ENCODE measurements at places on chromosomes 6 and 20.

DNA sequence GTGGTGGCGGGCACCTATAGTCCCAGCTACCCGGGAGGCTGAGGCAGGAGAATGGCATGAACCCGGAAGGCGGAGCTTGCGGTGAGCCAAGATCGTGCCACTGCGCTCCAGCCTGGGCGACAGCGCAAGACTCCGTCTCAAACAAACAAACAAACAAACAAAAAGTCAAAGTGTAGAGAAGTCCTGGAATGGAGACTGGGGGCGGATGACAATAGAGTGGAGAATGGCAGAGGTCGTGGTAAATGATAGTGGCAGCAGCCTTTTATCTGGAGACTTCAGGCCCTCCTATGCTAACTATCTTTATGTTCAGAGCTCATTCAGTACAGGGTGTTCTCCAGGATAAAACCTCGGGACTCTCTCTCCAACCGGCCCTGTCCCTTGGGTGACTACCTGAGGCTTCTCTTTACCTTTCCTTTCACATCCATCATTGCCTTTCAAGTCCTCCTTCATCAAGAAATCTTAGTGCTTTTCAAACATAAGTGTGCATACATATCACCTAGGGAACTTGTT, 1.4 kb upstream of the FKBPL start:
- DNase-seq = no peak

DNA sequence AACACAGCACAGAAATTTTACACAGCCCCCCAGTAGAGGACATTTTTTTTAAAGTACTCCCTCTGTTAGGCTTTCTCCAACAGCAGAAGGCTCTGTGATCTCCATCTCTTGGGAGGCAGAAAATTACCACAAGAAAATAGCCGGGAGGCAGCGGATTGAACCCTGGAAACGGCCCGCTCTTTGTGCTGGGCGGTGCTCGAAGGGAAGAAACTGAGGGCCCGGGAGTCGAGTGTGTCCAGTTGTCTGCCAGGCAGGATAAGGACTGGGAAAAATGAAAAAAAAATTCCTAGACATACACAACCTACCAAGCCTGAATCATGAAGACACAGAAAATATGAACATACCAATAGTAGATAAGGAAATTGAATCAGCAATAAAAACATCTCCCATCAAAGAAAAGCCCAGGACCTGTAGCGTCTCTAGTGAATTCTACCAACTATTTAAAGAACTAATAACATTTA, 31.5 kb downstream of the POM121L2 start:
- no peak for DNase-seq

DNA sequence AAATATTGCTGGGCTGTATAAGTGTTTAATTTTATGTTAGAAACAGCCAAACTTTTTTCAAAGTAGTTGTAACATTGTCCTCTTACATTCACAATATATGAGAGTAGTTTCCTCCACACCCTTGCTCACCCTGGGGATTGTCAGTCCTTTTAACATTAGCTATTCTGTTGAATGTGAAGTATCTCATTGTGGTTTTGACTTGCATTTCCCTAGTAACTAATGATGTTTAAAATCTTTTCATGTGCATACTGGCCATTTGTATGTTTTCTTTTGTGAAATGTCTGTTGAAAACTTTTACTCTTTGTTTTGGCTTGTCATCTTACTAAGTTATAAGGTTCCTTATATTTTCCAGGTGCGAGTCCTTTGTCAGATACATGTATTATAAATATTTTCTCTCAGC, 32.9 kb downstream of the TRIM38 start:
- no peak for DNase-seq

DNA sequence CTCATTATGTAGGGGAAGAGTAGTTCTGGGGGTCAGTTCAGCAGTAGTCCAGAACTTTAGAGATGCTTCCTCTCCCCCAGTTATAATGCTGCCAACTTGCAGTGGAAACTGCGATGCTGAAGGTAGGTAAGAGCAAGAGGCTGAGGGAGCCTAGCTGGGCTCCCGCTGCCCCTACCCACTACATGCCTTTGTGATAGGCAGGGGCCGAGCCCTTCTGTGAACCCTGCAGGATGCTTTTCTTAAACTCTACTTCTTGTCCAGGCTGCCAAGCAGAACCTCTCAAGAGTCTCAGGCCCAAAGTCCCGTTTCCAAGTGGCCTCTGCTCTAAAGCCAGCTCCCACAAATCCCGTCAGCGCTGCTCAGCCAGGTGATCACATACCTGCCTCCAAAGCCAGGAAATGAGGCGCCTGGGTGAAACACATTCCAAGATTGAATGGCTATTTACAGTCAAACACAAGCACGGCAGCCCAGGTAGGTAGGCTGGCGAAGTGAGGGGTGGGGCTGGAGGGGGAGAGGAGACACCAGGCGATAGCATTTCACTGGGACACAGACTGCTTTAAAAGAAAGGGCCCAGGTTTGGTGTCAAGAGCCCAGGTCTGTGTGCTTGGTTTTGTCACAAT, 150.7 kb downstream of the CD24 start:
- DNase-seq = peak; percentile 51

DNA sequence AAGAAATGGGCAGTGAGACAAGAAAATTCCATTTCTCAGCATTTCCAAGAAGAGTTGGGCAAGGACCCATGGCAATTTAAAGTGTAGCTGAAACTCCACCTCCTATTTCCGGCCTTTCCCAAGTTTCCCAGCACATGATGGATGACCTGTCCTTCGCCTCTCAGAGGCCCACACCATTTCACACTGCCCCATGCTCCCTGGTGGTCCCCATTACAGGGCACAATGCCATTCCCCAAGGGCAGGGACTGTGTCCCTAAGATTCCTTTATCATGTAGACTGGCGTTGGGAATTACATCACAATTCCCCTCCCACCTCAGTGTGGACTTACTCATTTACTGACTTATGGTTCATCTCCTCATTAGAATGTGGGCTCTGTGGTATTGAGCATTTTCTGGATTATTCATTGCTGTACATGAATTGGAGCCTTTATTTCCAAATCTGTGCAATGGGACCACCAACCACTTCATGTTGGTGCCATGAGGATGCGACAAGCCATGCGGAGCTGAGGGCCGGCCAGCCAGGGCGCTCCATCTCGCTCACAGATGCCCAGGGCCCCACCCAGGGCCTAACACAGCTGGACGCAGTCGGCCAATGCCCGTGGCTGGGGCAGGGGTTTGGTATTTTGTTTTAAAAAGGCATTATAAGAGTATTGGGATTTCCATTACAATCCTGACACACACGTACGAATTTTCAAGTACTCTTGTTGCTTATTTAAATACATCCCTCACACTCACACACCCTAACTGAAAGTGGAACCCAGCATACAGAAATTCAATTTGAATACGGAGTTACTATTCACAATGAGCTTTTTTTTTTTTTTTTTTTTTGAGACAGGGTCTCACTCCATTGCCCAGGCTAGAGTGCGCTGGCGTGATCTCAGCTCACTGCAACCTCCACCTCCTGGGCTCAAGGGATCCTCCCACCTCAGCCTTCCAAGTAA, 5.4 kb downstream of the ACSS1 start:
- no peak for DNase-seq

DNA sequence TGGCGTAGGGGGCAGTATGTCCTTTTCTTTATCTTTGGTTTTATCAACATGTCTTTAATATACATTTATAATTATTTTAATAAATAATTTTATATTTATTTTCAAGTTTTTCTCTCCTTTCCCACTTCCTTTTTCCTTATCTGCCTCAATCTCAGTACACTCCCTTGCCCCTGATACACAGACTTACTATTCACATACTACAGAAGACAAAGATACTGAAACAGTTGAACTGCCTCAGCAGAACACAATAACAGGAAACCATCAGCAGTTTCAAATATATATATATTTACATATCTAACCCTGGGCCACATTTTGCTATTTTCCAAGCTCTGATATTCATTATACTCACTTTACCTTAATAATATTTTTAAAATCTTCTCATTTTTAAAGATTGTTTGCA, 19.8 kb downstream of the IBTK start:
- DNase-seq = no peak

DNA sequence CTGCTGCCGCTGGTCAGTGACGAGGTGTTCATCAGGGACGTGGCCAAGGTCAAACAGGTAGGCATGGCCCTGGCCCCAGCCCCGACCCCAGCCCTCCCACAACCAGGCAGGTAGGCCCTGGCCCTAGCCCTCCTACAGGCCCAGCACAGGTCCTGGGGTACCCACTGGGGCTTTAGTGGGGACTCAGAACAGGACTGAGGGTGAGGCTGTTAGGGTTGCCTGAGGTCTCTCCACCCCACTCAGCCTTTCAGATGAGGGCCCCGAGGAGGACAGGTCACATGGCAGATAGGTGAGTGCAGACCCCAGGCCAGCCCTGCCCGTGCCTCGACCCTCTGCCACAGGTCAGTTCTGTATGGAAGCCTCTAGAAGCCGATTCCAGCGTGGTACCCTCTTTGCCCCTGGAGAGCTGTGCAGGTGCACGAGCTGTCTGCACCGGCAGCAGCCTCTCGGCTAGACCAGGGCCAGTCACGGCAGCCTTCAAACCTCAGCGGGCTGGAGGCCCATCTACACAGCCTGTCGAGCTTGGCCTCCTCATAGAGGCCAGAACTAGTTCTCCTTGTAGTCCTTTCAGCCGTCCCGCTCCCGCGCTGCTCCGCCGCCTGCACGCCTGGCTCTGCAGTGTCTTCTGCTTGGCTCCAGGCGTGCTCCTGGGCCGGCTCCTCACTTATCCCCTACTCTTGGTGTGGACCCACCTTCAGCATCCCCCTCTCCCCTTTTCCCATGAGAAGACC, 35.5 kb downstream of the PYGB start:
- no peak for DNase-seq

DNA sequence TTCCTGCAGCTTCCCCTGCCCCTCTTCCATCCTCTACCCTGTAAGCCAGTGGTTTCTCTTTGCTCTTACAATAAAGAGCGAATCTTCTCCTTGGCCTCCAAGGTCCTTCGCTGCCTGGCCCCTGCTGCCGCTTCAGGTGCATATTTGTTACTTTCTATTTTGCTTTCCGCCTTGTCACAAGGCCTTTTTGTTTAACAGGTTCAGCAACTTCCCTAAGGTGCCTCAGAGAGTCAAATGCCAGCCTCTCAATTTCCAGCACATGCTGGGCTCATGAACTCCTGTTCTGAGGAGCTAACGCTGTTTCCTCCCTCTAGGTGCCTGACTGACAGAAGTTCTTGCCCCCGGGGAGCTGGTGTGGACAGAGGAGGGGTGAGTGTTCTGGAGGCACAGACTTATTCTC, 42.4 kb upstream of the EPB41L1 start:
- no peak for DNase-seq

DNA sequence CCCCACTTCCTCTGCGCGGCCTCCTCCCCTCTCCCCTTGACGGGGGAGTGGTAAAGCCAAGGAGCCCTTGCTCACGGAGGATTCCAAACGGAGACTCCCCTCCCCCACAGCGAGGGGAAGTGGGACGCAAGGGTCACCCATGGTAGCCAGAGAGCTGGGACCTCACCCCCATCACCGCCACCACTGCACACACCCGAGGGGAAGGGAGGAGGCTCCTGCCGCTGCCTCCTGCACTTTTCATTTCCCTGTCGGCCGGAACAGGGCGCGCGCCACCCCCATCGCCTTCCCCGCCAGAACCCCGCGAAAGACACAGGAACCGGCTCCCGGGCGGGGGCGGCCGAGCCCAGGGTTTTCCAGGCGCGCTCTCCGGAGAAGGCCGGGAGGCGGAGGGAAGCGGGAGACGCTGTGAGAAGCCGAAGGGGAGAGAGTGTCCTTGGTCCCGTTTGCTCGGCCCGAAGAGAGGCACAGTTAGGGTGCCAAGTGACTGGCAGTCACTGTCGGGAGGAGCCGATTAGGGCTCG, 789 bp downstream of the CCND3 start:
- no peak for DNase-seq

- no peak for DNase-seq
These were observed 49.0 kb upstream of the VSTM2L start for GRCh38 chr20:37853823-37854375.

GRCh38 chr20:51705400-51705799, 62.8 kb downstream of the ATP9A start:
- DNase-seq = no peak

DNA sequence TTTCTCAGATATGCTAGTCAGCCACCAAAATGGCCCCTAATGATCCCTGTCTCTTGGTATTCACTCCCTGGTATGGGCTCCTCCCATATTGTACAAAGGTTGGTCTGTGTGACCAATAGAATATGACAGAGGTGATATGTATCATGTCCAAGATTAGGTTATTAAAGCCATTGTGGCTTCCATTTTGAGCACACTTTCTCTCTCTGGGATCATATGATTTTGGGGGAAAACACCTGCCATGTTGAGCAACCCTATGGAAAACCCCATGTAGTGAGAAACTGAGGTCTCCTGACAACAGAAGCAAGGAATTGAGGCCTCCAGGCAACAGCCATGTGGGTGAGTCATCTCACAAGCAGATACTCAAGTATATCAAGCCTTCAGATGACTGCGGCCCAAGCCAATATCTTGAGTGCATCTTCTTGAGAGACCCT, 7.1 kb upstream of the ZNF318 start:
- peak; percentile 87 for DNase-seq

DNA sequence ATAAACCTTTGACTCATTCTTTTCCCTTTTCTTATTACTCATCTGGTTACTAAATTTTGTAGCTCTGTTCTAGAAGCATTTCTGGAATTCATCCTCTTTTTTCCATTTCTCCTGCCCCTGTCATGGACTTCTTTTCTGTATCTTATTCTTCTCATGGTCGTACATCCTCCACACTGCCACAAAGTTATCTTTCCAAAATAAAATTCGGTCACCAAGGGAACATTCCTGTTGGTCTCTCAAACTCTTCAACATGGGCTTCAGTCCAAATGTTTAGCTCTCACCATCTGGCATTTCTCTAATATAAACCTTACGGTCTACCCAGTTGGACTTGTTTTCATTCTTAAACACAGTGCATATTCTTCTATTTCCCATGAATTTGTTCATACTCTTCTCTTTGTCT, 428.8 kb upstream of the ID4 start:
- DNase-seq = no peak

GRCh38 chr20:62413025-62413570, 6.0 kb upstream of the CABLES2 start:
- DNase-seq = no peak

DNA sequence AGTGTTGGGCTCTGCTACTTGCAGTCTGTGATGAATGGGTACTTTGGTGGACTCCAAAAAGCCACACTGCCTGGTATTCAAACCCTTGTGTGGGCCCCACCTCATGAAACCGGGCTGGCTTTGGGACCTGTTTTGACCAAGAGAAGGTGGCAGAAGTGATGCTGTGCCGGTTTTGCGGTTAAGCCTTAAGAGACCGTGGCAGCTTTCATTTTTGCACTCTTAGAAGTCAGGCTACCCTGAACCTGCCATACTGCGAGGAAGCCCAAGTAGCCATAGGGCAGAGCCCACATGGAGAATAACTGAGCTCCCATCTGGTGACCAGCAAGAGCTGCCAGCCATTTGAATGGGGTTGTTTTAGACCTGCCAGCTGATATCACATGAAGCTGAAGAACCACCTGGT, 10.2 kb downstream of the SULF2 start:
- no peak for DNase-seq

GRCh38 chr6:97864366-97864765, 581.4 kb upstream of the MMS22L start:
- no peak for DNase-seq

- DNase-seq = peak; percentile 33
These were observed 129.9 kb downstream of the HFE start for GRCh38 chr6:26216886-26217713.
